ENCODE measurements at places on chromosomes 3 and 15.
A peak's percentile ranks its signal among the peaks of the same experiment; 100 is the strongest.

GRCh38 chr15:92634671-92635201 is 20.8 kb downstream of the FAM174B start:
- no peak for DNase-seq

DNA sequence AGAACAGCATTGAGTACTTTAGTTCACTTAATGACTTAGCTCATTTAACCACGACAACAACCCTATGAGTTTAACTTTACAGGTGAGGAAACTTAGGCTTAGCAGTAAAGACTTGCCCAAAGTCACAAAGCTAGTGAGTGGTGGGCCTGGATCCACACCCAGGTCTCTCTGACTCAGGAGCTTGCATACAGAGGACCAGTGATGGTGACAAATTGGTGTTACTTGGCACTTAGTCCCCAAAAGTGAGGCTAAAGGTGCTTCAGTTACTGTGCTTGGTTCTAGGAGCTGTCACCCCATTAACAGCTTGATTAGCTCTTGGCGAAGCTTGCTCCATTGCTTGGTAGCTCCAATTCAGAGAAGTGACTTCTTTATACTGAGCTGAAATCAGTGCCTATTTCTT is 6.1 kb downstream of the CELF6 start:
- DNase-seq = no peak

DNA sequence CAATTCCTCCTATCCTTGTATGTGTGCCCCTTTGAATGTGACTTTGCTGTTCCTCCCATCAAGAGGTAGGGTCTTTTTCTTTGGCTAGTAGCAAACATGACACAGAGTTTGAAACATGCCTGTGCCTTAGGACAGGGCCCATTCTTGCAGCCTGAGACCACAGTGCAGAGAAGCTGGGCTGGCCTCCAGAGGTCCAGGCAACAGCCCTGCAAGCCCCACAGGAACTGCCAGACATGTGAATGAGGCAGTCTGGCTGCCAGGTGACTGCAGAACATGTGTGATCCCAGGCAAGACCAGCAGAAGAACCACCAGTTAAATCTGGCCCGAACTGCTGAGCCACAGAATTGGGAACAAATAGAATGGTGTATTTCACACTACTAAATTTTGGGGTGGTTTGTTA is 1.2 kb upstream of the HGD start:
- DNase-seq = no peak

- DNase-seq = no peak
These were observed 11.9 kb downstream of the ABHD6 start for GRCh38 chr3:58249358-58250092.

- DNase-seq = no peak
These were observed 85.6 kb downstream of the CPN2 start for GRCh38 chr3:194265505-194265892.

GRCh38 chr15:34682674-34683073 is 72.1 kb downstream of the GJD2 start:
- DNase-seq = no peak

GRCh38 chr15:74653426-74654102 is 37.9 kb downstream of the CLK3 start:
- DNase-seq = no peak

- DNase-seq = no peak
These were observed 1539.9 kb downstream of the SI start for GRCh38 chr3:163538387-163538786.

- no peak for DNase-seq
These were observed 53.4 kb downstream of the FEM1B start for GRCh38 chr15:68330901-68331300.

- DNase-seq = no peak
These were observed 53.0 kb upstream of the SEC22A start for GRCh38 chr3:123148772-123149171.

DNA sequence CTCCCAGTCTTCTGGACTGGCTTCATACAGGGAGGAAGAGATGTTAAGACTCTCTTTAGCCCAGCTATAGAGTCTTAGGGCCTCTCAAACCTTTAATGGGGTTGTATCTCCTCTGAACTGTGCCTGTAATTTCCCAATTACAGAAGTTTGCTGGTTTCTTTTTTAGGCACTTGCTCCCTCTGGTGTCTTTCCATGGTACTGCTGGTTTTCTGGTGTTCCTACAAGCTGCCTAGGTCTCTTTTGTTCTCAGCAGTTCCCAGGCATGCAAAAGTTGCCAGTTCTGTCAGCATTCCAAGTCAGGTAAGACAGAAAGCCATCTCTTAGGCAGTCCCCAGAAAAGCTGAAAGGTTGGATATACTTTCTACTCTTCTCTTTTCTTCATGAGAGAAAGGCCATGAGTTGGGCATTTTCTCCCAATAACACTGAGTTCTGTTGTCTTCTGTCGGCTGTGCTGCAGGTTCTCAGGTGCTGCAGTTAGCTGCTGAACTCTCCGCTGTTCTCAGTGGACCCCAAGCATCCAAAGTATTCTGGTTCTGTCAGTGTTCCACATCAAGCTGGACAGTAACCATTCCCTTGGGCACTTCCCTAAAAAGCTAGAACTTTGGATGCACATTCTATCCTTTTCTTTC is 54.4 kb upstream of the EHHADH start:
- peak; percentile 21 for DNase-seq

DNA sequence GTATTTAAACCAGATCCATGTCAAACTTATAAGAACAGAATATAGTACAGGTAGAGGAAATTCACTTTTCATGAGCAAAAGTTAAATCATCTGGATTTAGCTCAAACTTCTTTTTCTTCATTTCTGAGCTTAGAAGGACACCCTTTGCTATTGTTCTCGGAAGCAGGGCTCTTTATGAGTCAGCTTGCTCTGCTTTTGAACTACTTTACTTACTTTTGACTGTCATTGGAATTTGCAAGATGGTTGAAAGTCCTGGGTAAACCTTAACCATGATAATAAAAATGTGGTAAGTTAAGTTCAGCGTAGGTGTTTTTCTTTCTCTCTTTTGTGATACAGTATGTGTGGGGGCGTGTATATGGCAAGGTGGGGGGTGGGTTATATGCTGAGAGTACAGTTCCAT is 312.7 kb upstream of the DPH6 start:
- no peak for DNase-seq

DNA sequence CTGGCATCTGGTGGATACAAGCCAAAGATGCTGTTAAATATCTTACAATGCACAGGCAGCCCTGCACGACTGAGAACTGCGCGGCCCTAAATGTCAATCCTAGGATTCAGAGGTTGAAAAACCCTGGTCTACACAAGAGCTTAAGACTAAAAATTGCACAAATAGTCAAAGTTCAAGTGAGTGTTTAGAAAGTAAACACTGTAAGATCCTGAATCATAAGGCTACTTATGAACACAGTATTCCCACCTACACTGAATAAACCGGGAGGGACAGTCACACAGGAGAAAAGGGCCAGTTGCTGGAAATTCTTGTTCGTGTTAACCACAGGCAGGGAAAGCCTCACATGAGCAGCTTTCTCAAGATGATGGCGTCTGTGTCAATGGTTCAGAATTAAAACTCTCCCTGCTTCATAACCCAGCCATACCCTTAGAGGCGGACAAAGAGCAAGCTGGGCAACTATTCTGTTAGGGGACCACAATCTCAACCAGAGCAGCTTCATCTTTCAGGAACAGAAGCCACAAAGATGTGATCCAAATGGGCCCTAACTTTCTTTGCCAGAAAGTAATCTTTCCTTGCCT is 37.7 kb downstream of the LRIG1 start:
- no peak for DNase-seq

DNA sequence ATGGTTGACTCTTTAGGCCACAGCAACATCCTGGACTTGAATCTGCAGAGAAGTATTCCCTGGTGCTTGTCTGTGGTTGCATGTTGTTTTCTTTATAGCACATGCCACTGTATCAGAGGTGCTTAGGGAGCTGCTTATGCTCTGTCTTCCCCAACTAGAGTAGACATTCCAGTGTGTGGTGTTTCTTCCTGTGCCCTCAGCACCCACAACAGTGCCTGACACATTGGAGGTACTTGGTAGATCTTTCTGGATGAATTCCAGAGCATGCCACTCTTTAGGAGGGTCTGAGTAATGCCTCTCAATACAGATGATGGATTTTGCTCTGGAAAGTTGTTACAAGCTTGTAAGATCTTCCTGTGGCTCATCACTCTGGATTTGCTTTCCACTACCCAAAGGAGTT is 117.6 kb downstream of the CHDH start:
- no peak for DNase-seq

- peak; percentile 77 for DNase-seq
These were observed 75.9 kb upstream of the VGLL4 start for GRCh38 chr3:11719406-11720303.

- no peak for DNase-seq
These were observed 103.1 kb downstream of the VGLL3 start for GRCh38 chr3:86887876-86888275.

GRCh38 chr15:88401251-88401995 is 65.8 kb downstream of the MRPL46 start:
- DNase-seq = no peak

DNA sequence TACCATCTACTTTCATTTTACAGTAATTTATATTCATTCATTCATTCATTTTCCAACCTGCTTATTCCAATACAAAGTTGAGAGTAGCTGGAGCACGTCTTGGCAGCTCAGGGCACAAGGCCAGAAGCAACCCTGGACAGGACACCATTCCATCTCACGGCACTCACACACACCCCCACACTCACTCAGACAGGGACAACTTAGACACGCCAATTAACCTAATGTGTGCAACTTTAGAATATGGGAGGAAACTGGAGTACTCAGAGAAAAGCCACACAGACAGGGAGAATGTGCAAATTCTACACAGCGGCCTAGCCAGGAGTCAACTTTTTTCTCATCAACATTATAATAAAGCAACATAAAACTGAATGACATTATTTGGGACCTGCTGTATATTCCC is 46.7 kb downstream of the IGF2BP2 start:
- DNase-seq = no peak

DNA sequence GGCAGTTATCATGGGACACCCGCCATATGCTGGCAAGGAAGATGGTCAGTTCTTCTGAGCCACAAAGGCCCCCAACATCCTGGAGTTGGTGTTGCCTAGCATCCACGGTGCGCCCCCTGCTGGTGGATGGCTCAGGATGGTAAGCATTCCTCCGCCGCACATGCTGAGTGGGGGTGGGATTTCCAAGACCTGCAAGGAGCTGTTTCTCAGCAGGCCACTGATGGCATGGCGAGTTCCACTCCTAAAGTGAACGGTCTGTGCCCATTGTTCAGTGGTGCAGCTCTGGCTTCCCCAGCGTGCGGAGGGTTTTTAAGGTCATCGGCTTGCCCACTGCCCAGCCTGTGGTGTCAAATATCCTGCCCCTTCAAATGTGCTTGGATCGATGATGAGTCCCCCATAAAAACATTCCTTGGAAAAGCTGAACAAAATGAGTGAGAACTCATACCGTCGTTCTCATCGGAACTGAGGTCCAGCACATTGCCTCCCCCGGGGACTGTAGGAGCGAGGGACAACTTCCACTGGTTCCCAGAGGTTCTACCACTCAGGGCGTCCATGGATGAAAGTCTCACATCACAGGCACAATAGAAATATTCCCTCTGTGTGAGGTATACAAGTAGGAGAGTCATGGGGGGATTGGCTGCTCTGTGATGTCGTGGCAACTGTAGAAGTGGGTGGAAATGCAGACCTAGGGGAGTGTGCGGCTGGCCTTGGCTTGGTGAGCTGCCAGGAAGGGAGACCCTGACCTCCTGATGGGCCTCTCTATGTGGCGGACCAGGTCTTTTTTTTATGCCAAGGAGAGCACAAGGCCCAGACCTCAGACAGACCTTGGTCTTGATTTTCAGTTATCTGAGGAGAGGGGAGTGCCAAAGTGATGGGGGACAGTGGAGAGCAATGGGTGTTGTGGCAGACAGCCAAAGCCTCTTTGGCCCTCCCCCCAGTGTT is 102.0 kb downstream of the SNRPN start:
- DNase-seq = no peak

GRCh38 chr15:23467110-23467600 is 20.1 kb upstream of the GOLGA6L2 start:
- DNase-seq = no peak

- no peak for DNase-seq
These were observed 180.5 kb downstream of the TAFA4 start for GRCh38 chr3:68751888-68752287.

- DNase-seq = no peak
These were observed 7.0 kb downstream of the CHAC1 start for GRCh38 chr15:40960151-40960885.

- DNase-seq = no peak
These were observed 70.8 kb downstream of the USP13 start for GRCh38 chr3:179723617-179724016.

- no peak for DNase-seq
These were observed 3.5 kb downstream of the SIDT1 start for GRCh38 chr3:113535898-113536297.

DNA sequence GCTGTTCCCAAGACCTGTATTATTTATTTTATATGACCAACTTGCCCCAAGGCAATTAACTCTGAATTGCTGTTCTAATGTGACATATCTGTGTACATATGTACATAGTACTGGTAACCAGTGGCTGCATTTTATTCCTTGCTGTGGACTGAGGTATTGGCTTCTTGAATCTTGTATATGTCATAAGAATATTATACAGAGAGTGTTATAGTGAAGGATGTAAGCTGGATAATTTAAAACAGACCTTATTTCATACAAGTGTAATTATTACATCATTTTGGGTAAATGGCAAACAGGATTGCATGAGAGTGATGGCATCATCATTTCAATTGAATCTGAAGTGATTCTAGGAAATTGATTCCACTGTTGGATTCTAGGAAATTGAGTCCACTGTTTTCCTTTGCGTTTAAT is 32.9 kb downstream of the B3GALNT1 start:
- no peak for DNase-seq

Data from stimulated activated CD4-positive, alpha-beta T cell treated with anti-CD3 and anti-CD28 coated beads, Interleukin-4, amount 100 ng/mL, for 1 hour (primary cell).